T-helper 22 cell (primary cell): ENCODE measurements at places on chromosomes 6 and 20.

DNA sequence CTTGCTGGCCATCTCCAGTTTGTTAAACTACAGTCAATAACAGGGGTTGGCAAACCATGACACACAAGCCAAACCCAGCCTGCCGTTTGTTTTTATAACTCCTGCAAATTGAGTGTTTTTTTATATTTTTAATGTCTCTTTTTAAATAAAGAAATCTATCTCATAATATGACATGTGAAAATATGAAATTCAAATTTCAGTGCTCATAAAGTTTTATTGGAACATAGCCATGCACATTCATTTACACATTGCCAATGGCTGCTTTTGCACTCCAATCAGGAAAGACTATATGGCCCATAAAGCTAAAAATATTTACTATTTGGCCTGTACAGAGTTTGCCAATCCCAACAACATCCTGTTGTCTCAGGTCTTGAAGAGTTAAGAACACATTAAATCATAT is 129.0 kb upstream of the SRSF6 start:
- no peak for DNase-seq

DNA sequence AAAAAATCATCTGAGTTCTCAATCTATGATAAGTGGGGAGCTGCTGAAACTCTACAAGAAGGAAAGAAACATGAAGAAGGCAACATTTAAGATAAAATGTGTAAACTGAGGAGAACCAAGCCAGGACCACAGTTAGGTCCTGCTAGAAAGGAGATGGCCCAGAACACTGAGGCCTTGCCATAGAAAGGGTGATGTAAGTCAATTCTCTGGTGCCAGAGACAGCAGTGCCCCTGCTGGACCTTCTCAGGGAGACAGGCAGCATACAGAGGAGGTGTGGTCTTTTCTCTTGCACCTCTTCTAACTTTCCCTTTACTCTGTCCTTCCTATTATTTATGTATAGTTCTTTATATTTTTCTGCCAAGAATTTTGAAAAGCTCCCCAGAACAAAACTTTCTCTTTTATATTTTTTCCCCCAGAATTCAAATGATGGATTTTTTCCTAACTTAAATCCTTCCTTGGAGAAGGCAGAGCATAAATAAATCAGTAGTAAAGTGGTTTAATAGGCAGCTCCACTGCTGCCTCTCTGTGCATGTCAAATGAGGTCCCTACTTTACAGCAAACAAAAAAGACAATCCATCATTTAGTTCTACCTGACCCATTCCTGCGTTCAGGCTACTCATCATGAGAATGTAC is 9.0 kb downstream of the UQCC2 start:
- DNase-seq = no peak

GRCh38 chr6:17771609-17772008 is 64.9 kb upstream of the NUP153 start:
- DNase-seq = no peak

- no peak for DNase-seq
Observed at GRCh38 chr20:41046716-41047115, 18.1 kb downstream of the TOP1 start.

- DNase-seq = no peak
Observed at GRCh38 chr6:90764001-90764400, 177.1 kb upstream of the MAP3K7 start.

DNA sequence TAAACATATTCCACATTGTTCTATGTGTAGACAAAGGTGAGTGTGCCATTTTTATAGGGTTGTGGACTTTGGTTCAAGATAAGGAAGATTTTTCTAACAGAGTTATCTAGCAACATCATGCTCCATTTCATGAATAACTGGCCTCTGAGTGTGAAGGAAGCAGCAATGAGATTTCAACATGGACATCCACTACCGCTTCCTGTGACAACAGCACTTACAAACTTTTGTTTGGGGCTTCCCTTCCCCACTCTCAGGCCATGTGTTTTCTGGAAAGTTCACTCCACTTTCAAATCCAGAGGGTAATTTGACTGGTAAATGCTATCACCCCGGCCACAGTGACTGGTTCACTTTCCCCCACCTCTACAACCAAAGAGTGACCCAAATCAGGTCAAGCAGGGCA is 38.1 kb upstream of the PROKR2 start:
- DNase-seq = no peak

GRCh38 chr6:108798670-108799353 is 49.4 kb upstream of the ARMC2 start:
- peak; percentile 9 for DNase-seq

DNA sequence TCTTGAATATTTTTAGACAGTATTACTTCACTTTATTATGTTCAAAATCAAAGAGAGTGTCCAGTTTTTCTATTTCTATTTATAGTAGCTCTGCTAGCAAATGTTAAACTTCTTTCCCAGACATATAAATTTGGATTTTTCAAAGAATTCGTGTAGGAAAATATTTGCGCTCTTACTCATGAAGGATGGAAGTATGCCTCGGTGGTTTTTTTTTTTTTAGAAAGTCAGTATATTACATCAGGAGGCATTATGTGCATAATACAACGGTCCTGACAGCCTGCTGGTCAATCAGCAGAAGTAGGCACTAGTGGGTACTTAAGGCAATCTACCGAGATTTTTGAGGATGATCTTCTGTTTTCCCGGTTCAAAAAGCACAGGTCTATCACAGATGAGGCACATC is 249.3 kb downstream of the TBX18 start:
- DNase-seq = no peak

DNA sequence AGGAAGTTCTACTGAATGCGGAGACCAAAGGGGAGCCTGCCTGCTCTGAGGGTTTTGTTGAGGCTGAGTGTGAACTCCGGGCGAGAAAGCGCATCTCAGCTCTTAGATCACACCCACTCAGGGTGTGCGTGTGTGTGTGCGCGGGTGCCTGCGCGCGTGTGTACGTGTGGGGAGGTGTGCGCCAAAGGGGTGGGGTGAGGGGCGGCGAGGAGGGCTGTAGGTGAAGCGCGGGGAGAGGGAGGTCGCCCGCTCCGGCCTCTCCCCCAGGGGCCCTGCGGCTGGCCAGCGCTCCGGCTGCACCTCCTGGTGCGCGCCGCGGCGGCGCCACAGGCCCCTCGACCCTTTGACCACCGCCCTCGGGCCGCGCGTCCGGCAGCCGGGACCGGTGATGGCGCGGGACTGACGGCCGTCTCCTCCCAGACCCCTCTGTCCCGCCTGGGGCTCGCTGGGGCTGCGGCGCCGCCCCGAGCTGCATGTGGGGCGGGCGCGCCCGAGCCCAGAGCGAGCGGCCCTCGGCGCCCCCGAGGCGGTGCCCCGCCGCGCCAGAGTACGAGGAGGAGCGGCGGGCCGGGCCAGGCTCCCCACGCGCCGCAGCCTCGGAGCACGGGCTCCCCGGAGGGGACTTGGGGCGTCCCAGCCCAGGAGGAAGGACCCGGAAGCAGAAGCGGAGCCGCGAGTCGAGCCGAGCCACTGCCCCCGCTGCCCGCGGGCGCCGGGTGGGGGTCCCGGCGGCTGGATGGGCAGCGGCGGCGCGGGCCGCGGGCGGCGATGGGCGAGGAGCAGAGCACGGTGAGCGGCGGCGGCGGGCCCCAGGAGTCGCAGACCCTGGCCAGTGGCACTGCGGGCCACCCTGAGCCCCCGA is at the start of gene RNF217:
Gene RNF217, plus strand, starts transcription at position 661 of the 862 bp plus-strand sequence. Its CDS starts 108 bp downstream, at position 769.
- DNase-seq = no peak
